DMS79 treated with DMSO at 0.1 percent for 48 hours (cell line): ENCODE measurements at places on chromosomes 3 and 15.

DNA sequence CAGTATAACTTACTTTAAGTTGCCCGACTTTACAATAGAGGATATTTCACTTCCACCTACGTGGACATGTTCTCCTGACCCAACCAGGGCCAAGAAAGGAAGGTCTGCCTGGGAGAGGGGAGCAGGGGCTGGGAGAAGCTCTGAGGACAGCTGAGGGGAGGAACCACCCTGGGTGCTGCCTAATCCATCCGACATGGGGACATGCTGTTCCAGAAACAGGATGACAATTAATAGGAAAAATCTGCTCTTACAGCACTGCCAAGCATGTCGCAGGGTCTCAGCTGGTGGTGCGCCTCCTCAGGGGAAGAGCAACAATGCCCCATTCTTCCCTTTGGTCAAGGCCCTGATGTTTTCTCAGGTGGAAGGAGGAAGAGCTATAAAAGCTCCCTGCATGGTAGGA is 132.3 kb downstream of the NTRK3 start:
- no peak for DNase-seq

DNA sequence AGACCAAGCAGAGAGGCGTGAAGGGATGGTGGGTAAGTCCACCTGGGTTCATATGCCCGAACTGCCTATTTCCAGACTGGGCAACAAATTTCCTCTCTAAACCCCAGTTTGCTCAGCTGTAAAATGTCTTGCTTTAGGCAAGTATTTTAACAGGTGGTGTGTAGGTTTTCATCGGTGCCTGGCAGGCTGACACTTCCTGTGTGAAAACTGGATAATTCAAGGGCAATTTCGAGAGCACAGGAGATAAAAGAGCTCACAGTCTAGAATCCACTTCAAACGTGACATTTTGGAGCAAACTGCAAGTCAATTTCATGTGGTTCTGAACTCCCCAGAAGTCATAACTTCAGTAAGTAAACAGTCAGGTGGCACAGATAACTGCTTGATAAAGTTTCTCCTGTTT is 112.2 kb downstream of the OXNAD1 start:
- DNase-seq, result no peak

DNA sequence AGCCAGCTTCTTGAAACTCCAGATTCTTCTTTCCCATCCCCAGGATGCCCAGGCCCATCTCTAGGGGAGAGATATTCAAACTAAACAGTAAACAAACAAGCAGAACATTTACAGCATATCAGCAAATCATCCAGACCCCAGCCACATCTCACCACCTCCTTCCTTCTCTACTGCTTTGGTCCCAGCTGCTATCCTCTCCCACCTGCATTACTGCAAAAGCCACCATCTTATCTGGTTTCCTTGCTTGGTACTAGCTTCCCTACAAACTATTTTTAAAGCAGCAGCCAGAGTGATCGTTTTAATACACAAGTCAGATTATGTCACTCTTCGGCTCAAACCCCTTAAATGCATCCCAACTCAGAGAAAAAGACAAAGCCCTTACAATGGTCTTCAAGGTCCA is 4.8 kb downstream of the LYSMD2 start:
- DNase-seq, result no peak

DNA sequence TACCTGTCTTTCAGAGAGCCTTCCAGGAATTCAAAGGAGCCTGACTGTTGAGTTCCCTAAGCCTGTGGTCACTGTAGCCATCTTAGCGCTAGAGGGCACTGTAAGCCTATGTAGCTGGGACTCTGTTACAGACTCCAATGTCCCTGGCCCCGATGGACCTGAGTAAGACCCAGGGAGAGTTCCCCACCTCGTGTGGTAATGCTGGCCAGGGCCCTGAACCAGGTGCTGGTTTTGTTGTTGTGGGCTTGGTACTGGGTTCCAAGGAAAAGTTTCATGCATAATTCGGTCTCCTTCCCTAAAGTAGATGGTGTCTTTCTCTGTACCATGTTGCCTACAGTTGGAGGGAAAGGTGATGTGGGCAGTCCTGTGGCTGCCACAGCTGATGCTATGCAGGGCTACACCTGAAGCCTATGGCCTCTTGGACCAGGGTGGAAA is 32.4 kb downstream of the CDAN1 start:
- DNase-seq, result no peak

DNA sequence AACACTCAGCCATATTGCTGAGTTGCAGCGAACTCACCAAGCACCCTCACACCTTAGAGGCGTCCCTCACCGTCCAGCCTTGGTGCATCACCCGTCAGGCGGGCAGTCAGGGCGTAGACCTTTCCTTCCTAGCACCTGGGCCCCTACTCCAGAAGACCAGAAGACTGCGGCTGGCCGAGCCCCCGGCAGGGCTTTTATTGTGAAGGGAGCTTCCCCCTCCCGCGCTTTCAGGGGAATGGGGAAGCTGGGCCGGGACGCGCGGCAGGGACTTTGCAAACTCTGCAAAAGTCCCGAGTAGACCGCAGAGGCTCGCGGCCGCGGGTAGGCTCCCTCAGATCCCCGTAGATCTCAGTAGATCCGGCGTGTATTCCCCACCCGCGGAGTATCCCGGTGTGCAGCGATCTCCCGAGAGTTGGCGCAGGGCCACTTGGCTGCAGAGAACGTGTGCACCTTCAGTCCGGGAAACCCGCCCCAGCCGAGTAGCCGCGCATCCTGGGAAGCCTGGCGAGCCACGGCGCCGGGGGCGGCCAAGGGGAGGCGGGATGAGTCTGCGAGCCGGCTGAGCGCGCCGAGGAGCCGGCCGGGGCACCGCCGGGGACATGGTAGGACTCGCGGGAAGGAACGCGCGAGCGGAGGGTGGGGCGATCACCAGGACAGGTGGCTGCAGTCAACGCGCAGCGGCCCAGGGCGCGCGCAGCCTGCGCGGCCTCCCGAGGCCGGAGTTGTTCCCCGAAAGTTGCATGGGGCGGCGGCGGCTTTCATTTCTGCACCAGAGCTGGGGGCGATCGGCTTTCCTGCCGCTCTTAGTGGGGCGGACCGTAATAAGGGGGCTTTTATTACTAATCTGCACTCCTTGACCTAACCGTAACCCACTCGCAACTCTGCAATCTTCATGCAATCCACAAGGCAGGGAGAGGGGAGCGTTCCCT is at the start of gene GASK1A:
GASK1A (plus strand) TSS at position 268 of the 929 bp plus-strand sequence; CDS start at position 600, 332 bp downstream.
- DNase-seq, result peak; percentile 17

GRCh38 chr3:45387636-45388348 is 584 bp upstream of the LARS2 start:
- DNase-seq, result no peak

DNA sequence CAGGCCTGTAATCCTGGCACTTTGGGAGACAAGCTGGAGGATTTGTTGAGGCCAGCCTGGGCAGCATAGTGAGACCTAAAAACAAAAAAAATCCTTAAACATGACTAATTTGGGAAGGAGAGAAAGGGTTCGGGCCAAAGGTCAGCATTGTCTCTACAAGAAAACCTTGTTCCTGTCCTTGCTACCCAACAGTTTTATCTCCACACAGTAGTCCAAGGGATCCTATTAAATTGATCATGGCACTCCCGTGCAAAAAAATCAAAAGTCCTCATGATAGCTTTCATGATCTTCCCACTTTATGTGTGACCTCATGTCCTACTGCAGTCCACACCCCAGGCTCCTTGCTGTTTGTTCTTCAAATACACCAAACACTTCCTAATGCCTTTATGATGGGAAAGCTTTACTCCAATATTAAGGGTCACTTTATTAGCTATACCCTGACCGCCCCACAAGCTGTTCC is 4.2 kb downstream of the RPL15 start:
- no peak for DNase-seq

- no peak for DNase-seq
Observed at GRCh38 chr3:73658227-73658626, 33.5 kb upstream of the PDZRN3 start.

- no peak for DNase-seq
Observed at GRCh38 chr3:12797124-12797891, 828 bp downstream of the CAND2 start.

DNA sequence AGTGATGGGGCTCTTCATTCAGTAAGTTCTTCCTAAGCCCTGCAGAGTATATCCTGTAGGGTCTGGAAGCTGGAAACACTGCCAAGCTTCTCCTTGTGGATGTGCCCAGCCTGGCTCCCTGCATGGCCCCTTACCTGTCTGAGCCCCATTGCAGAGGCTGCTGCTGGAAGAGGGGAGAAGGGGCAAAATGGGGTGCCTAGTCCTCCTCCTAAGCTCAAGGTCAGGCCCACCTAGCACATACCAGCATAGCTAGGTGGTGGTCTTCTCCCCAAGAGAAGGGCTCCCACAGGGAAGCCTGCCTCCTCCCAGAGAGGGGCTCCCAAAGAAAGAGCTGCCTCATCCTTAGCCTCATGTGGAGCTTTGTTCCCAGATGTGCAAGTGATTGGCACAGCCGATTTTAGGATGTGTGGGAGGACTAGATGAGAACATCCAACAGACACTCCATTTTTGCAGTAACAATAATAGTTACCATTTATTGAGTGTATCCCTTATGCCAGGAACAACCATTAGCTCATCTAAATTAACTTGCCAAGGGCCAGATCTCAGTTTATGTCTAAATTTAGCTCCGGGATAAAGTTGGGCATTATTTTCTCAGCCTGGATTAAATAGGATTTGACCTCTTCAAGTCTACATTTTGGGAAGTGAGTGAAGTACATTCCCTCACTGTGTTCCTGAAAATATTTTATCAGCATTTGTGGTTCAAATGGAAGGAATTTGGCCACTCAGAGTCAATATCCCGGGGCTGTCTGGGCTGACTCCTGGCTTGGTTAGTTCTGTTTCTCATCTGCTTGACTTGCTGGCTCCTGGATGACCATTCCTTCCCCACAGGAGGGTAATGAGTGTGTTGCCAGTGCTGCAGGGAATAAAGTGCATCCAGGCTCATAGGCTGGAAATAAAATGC is 291.1 kb upstream of the ROPN1 start:
- DNase-seq, result no peak

GRCh38 chr3:183227586-183227985 is 25.5 kb upstream of the B3GNT5 start:
- no peak for DNase-seq

DNA sequence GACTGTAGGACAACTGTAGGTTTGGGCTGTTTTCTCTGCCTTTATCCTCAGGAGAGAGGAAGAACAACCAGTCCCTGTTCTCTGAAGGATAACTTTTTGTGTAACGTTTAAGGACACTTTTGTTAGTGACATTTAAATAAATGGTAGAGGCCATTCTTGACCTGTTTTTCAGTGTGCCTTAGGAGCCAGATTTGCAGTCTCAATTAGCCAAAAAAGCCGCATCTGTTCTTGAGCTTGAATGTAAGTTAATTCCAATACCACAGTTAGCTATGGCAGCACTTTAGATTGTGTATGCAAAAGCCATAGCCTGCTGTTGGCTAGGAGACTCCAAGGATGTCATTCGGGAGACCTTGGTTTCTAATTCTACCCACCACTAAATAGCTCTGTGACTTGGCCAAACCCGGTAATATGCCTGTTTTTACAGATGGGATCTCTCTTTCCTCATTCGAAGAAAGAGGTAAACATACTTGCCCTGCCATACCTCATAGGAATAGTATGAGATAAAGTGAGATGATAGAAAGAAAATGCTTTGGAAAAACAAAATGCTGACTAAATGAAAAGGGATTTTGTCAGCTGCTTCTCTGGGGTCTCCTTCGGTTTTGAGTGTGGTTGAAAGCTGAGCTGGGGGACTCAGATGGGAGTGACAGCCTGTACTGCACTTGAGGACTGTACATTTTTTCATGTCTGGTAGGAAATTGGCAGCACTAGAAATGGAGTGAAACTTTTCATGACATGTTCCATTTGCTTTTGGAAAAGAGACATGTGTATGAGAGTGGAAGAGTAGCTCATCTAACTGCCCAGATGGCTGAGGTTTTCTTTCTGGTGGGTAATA is 57.3 kb upstream of the ROPN1 start:
- no peak for DNase-seq

DNA sequence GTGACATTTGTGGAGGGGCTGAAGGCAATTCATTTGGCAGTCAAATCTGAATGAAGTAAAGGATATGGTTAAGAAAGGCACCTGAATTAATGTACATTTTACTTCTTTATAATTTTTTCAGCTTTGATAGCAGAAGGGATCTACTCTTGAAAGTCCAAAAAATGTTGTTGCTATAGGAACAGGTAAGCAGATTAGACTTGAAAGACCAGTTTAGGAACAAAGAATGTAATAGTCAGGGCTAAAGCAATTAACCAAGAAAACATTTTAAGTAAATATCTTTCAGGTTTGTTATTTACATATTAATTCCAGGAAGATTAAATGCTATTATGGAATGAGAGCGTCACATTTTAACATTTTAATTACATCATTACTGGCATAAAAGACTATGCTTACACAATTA is 1.1 kb downstream of the ATP13A4 start:
- DNase-seq, result no peak

DNA sequence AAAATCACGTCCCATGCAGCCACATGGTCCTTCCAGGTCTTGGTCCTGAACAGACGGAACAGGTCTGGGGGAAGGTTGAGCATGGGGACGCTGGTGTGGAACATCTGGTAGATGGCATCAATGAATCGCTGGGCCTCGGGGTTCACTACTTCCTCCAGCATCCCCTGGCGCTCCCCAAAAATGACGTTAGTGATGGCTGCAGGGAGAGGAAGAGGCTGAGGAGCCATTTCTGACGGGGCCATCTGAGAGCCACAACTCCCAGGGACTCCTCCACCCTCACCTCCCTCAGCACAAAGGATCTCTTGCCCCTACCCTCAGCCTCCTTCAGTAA is 23.7 kb downstream of the CYP11A1 start:
- DNase-seq, result no peak

GRCh38 chr15:69996321-69997160 is 101.2 kb downstream of the TLE3 start:
- DNase-seq, result peak; percentile 2

DNA sequence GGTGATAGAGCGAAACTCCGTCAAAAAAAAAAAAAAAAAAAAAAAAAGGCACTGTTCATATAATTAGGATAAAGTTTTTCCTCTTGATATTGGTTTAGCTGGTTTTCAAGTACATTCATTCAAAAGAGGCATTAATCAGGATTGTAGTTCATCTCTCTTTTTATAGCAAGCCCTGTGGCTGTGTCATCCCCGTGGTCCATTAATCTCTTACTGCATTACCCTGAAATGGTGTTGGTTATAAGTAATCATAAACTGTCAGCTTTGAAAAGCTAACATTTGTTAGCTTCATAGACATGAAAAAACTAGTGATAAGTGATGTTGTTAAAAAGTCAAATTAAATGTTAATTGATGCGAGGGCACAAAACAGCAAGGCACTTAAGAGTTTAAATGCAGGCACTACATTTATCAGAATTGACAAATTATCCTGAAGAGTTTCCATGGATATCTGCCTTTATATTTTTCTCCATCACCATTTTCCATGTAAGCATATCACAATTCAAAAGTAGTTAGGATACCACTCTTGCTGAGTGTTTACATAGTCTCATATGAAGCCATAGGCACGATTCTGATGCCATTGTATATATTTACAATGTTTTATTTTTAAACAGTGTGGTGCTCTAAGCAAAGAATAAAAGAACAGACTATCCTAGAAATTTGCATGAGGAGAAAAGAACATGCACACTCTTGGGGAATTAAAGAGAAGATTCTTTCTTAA is 193.1 kb downstream of the OTOL1 start:
- DNase-seq, result no peak
